ENCODE measurements at places on chromosomes 2 and 18. TPM values are rescaled to one million over a fixed set of nuclear protein-coding genes. Genes with fewer than 3 reads are reported as not detected.

The CCDC74B gene
- polyA plus RNA-seq, result 2.0 TPM

The IGFBP5 gene
- polyA plus RNA-seq, result 92.1 TPM

The NEB gene
- 0.12 TPM for polyA plus RNA-seq

The SLC9A4 gene
- 8.9 TPM for polyA plus RNA-seq

The LRRTM4 gene
- 0.19 TPM for polyA plus RNA-seq

The ADCY3 gene
- 21.7 TPM for polyA plus RNA-seq

The CCDC121 gene
- polyA plus RNA-seq, result 1.7 TPM

The FBXO48 gene
- polyA plus RNA-seq, result 0.62 TPM

DNA sequence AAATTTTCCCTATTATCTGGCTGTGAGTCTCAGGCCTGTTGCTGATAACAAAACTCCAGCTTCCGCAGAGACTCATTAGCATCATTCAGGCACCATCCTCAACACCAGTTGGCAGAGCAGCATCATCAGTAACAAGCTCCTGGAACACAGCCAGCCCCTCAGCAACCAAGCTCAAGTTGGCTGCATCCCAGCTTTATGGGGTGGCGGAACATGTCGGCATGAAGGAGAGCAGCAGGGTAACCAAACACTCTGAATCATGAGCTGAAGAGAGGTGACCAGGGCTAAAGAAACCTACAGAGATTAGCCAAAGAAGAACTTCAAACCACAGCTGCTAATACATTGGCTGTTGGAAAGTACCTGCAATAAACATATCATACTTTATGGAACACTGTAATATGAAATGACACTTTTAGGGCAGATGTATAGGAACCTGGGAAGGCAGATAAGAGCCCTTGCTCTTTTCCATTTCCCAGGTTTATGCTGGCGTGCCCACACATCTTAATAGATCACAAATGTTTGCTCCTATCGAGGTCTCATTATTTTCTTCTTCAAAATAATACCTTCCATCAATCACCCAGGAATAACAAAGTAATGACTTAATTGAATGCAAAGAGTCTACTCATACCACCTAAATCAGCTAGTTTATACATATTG is 63.8 kb downstream of the PDE11A start:
- no peaks in the 10 kb centered on the region for H3K4me1 ChIP-seq
- DNase-seq, result peak; percentile 47
- H3K27me3 ChIP-seq, result no peaks in the 10 kb centered on the region

DNA sequence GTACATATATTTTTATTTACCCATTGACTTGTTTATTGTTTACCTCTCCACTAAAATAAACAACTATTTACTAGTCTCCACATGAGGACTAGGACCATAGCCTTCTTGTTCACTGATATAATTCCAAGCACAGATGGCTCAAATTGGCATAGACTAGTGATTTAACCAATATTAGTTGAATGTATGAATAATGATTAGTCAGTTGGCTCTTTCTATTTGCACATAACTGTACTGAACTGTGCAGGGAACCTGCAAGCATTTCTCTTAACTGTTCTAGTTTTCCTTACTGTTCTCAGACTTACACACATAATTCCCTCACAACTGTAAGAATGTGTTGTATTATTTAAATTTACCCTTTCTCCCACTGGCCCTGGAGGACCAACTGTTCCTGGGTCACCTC is 91.9 kb downstream of the COL3A1 start:
- H3K4me3 ChIP-seq, result no peak overlapping the region
- no peaks in the 10 kb centered on the region for H3K27me3 ChIP-seq
- peaks cover 5% of the 10 kb centered on the region for H3K4me1 ChIP-seq
- no peak for DNase-seq

GRCh38 chr2:75865702-75866101 is 155.0 kb upstream of the GCFC2 start:
- no peak overlapping the region for H3K27ac ChIP-seq
- DNase-seq, result no peak
- no peaks in the 10 kb centered on the region for H3K27me3 ChIP-seq
- H3K4me3 ChIP-seq, result no peak overlapping the region
- peaks cover 4% of the 10 kb centered on the region for H3K4me1 ChIP-seq

GRCh38 chr18:10745971-10746370 is 220.1 kb downstream of the NAPG start:
- H3K36me3 ChIP-seq, result no peaks in the 10 kb centered on the region
- no peak overlapping the region for H3K27ac ChIP-seq
- H3K4me3 ChIP-seq, result no peak overlapping the region
- DNase-seq, result no peak

DNA sequence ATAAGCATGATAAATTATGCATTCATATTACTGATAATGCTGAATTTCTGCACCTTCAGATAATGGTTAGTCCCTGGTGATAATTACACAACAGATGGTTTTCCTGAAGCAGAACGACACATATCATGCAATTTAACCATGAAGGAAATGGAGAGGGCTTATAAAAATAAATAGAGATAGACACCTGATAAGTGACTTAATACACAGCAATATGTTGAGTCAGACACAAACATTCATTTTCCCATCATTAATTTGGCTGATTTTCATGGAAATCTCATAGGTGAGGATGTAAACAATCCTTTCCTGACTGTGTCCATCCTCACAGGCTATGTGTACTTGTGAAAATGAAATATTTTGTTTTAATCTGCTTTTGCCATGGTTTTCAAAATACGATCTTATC is 36.9 kb upstream of the DSEL start:
- no peaks in the 10 kb centered on the region for H3K4me1 ChIP-seq
- no peaks in the 10 kb centered on the region for H3K27me3 ChIP-seq
- no peak overlapping the region for H3K27ac ChIP-seq
- DNase-seq, result no peak
- H3K36me3 ChIP-seq, result no peaks in the 10 kb centered on the region

- H3K36me3 ChIP-seq, result no peaks in the 10 kb centered on the region
- DNase-seq, result no peak
- H3K4me3 ChIP-seq, result no peak overlapping the region
Measured at GRCh38 chr2:144572977-144573376, 53.1 kb upstream of the ZEB2 start.

DNA sequence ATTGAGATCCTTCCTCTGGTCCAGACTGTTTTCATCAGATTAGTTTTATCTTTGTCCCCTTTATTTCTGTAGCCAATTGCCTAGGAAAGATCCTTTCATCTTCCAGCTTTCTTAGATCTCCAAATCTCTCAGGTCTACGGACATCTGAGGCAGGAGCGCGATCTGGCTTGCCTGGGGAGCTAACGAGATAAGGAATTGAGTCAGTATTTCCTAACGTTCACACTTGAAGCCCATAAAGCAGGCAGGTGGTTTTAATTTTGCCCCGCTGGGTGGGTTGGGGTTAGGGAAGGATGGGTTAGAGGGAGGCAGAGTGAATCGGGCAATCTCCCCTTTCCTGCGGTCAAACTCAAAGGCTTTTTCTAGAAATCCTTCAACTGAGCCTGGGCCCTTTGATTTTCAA is 727 bp upstream of the TTLL4 start:
- no peaks in the 10 kb centered on the region for H3K27me3 ChIP-seq
- DNase-seq, result no peak
- H3K4me1 ChIP-seq, result peaks cover 10% of the 10 kb centered on the region
- H3K36me3 ChIP-seq, result no peaks in the 10 kb centered on the region
- H3K4me3 ChIP-seq, result no peak overlapping the region
- no peak overlapping the region for H3K27ac ChIP-seq

Data from stomach (tissue), 19 donors.